ENCODE measurements at places on chromosomes 11 and 22.
A peak's percentile ranks its signal among the peaks of the same experiment; 100 is the strongest.

GRCh38 chr11:106447631-106448191 lies 370.2 kb downstream of the AASDHPPT start:
- no peak for DNase-seq

GRCh38 chr11:96282625-96283220 lies 60.3 kb downstream of the MAML2 start:
- no peak for DNase-seq

DNA sequence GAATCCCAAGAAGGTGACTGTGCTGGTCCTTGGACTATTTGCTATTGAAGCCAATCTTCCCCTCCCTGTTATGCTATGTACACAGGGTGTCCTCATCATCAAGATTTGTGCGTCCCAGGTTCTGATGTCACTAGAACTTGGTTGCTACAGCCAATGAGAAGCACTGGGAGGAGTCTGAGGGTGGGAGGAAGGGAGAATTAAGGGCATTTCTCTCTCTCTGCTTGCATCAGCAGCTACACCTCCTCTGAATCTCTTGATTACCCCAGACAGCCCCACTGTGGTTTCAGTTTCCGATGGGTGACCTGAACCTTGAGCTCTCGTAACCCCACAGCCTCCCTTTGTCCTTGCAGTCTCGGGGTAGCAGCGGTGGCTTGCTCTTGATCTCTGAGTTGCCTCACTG lies 212.4 kb upstream of the SESN3 start:
- DNase-seq = no peak

DNA sequence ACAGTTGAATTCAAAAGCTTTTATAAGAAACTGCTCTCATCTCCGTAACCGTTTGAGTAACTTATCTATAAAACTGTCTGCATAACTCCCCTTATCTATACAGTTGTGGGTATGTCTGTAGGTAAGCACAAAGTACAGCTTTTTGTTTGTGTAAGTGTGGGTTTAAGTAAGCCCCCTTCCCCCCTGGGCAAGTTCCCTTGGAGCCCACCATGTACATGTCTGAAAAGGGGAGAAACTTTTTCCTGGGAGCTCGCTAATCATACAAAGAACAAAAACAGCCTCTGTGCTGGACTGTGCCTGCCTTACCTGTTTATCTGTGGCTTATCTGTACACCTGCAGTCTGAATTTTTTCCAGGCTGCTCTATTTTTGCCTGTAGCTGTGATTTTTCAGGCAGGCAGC lies 36.3 kb upstream of the TMEM45B start:
- no peak for DNase-seq

DNA sequence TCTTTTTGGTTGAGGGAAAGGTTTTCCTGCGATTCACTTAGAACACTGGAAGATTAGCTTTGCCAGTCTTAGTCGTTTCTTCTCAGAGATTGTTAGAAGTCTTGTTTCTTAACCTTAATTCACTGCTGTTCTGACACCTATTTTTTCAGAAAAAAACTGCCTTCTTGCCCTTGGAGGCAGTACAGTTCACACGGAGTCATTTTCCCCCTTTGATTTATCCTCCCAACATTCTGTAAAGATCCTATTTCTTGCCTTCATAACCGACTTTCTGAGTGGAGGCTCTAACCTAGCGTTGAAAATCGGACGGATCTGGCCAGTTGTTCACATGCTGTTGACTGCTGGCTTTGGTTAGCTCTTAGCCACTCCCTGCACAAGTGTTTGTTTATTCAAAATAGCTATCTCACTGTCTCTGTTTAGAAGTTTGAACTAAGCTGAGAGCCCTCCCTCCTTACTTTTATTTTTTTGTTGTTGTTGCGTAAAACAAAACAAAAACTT lies 737 bp downstream of the BCL2L13 start:
- no peak for DNase-seq

DNA sequence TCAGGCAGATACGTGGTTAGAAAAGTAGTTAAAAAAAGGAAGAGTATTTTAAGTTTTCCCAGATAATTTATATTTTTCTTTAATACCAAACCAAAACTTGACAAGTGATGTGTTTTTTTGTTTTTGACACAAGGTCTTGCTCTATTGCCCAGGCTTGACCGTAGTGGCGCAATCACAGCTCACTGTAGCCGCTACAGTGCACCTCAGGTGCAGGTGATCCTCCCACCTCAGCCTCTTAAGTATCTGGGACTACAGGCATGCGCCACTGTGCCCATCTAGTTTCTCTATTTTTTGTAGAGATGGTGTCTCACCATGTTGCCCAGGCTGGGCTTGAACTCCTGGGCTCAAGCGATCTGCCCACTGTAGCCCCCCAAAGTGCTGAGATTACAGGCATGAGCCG lies 92.5 kb downstream of the MTMR3 start:
- DNase-seq = no peak

DNA sequence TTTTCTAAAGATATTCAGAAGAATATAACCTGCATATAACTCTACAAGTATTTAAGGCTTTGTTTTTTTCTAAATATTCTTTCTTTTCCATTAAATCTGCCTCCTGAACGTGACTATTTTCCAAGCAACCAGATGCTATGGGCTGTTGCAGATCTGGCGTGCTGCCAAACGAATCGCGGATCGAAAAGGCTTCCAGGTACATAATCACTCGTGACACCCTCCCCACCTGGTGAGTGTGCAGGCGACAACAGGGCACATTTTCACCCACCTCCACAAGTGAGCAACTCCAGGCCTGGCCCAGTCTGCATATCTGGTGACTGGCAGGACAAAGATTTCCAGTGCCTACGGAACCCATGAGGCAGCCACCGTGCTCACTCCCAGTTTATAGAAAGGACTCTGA lies 660.1 kb downstream of the OPCML start:
- DNase-seq = no peak

DNA sequence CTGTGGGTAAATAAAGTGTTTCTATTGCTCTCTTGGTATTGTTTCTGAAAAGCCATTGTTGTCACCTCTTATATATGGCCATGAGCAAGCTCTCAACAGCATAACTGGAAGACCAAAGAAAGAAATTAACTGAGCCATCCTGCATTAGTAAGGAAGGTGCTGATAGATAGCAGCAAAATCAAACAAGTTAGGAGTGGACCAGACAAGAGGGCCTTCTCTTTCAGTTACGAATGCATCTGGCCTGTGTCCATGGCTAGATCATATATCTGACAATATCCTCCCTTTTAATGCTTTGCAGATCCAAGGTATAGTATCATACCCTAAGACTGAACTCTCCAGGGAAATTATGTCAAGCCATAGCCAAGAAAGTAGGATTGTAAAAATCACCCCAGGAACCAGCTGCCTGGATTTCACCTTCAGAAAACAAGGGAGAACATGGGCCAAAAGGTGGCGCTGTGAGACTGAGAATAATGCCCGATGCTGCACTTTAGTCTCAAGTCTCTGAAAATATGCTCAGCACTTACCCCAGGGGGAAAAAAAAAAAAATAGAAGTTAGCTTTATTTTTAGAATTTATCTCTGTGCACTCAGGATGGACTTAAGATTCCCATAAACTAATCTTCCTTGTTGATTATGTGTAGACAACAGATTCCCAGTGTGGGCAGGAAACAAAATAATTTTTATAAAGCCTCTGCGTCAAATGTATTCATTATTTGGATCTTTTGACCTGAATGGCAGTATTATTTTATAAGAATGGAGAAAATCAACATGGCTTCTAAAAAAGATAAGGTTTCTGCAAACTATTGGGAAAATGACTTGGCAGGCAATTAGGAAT lies 415.1 kb downstream of the ETS1 start:
- DNase-seq = peak; percentile 58

- peak; percentile 71 for DNase-seq
These were observed at the start of gene TMEM223 for GRCh38 chr11:62791501-62792201. TSS of gene TMEM223 (minus strand) at chr11:62792006. CDS start at chr11:62791994, 12 bp downstream.

- DNase-seq = no peak
These were observed 8.2 kb upstream of the F2 start for GRCh38 chr11:46710821-46711269.

GRCh38 chr22:36104435-36104834 lies 56.1 kb downstream of the APOL3 start:
- no peak for DNase-seq

- peak; percentile 68 for DNase-seq
These were observed at the start of gene CHKA for GRCh38 chr11:68121067-68121899. TSS of gene CHKA (minus strand) at chr11:68121388. CDS start at chr11:68121177, 211 bp downstream.

GRCh38 chr11:60835534-60835846 lies 6.4 kb upstream of the CCDC86 start:
- DNase-seq = no peak

DNA sequence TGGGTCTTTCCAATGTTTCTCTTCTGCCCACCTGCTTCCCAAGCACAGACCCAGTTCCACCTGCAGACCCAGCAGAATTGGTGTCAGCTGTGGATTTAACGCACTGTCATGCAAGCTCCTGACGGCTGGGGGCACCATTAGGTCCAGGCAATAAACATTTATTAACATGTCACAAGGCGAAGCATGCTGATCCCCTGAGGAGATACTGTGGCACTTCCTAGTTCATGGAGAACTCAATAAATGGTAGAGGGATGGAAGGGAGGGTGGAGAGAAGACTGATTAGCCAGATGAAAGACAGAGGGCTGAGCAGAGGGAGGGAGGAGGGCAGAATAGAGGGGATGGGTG lies 68.3 kb upstream of the TSPAN18 start:
- DNase-seq = no peak

DNA sequence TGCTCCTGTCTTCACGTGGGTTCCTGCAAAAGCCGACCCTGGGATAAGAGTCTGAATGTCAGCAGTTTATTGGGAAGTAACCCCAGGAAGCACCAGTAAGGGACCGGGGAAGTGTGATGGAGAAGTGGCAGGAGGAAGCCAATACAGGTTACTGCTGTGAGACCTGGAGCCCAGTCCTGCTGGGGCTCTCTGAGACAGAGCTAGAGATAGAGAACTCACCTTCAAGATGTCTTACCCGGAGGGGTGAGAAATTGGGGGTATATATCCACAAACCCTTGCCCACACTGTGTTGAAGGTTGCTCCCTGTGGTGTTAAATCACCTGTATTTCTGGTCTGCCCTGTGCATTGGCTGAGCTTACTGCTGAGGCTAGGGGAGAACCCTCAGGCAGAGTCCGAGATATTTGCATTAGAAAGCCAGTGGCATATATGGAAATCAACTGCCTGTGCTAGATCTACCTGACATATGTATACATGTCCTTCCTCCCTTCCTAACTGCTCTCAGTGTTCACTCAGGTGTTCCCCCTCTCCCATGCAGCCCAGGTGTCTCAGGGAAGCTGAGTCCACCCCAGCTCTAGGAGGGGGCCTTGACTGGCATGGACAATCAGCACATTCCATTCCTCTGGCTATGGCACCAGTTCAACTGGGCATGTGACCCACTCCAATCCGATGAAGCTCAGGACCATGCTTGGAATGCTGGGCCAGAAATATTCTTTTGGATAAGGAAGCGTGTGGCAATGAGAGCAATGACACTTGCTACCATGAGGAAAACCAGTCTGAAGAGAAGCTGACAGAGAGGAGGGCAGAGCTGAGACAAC lies 6.8 kb upstream of the MICAL2 start:
- no peak for DNase-seq

DNA sequence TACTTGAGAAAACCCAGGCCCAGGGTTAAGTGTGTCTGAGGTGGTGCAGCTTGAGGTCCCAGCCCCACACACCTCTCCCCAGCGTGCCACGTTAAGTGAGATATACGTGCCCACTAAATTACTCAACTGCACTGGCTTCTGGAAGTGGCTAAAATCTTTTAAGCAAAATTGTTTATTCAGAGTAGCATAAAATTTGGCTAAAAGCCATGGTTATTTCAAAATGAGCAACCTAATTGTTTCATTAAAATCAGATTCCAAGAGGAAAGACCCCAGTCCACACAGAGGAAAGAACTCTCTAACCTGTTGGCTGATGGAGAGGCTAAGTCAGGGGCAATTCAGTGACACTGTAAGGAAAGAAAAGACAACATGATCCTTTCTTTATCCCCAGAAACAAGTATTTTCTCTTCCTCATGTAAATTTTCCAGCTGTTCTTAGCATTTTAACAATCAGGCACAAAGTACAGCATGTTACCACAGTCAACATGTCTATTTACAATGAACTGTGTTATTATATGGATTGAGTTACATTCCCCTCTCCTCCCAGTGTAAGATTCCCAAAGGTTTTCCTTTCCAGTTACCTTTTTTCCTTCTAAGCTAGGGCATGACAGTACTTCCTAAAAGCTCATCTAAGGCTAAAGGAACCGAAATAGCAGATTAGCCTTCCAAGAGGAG lies 26.6 kb downstream of the NUP50 start:
- no peak for DNase-seq

DNA sequence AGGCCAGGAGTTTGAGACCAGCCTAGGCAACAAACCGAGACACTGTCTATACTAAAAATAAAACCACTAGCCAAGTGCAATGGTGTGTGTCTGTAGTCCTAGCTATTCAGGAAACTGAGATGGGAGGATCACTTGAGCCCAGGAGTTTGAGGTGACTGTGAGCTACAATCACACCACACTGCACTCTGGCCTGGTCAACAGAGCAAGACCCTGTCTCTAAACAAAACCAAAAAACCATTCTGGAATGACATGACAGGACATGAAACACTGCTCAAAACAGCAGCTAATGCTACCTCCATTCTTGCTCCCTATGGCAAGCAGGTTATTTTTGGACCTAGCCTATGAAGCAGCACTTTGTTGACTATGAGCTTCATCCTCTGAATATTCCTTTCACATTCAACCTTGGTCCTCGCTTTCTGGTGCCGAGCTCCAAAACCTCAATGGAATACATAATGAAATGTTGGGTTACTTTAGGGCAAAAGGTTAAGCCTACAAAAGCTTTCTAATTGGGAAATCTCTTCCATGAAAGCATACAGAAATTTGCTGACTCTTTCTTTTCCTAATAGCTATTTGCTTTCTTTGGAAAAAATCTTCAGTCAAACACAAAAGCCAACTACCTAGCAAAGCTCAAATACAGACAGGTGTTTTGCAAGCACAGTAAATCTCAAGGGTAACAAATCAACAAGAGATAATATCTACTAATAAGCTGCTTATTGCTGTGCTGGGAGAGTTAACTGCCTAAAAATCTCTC lies 21.1 kb downstream of the SIK3 start:
- DNase-seq = no peak

DNA sequence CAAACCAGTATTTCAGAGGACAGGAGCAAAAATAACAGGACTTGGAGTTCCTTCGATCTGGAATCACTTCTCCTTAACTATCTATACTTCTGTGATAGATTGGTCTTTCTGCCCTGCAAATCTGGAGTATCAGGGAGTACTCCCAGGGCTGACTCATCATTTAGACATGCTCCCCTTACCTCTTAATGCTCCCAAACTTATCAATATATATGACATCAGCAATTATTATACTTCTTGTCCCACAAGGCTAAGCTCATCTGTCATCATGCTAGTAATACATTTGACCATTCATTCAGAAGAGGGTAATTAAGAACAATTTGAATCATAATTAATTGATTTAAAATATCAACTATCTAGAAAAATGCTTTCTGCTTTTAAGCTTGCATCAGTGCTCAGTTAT lies 163.8 kb downstream of the SWAP70 start:
- no peak for DNase-seq

DNA sequence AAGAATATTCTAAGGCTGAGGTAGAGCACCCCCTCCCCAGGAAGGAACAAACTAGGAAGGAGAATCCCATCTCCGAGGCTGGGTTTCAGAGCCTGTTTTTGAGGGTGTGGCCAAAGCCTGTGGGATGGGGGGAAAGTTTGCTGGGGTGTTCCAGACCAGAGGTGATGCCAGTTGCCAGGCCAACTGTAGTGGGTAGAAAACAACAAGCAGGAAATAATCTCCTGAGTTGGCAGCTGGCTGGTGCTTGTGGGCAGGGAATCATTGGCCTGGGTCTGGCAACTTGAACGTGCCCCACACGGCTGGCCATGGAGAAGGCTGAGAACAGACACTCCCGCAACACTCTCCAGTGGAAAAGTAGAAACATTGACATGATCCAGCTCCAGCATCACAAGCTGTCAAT lies 385.6 kb downstream of the ETS1 start:
- DNase-seq = no peak

Measured in stimulated activated CD8-positive, alpha-beta memory T cell treated with anti-CD3 and anti-CD28 coated beads, Interleukin-4, amount 100 ng/mL, for 1 hour (primary cell).